ENCODE measurements at places on chromosomes 3 and 15. TPM values are rescaled to one million over a fixed set of nuclear protein-coding genes. Genes with fewer than 3 reads are reported as not detected.

LMAN1L gene
- not detected for total RNA-seq

KCNMB2 gene
- not detected for total RNA-seq

ECE2 gene
- not detected for total RNA-seq

DNA sequence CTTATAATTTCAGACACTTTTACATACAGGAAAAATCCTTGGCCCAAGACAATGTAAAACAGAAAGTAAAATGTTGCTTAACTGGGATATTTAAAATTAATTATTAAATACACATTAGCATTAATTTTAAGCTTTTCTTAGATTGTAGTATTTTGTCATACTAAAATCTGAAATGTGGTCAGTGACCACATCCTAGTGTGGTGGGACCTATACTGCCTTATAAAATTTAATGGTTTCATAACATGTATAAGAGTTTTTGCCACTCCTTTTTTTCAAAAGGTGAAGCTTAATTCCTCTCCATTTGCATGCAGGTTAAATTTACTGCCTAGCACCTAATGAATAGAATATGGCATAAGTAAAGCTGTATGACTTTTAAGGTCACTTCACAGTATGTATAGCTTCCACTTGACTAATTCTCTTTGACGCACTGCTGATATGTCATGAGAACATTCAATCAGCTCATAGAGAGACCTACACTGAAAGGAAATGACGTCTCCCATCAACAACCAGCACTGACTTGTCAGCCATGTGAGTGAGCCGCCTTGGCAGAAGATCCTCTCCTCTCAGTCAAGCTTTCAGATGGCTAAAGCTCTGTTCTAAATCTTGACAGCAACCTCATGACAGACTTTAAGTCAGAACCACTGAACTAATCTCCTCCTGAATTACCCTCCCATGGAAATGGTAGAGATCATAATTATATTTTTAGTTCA is 847.8 kb downstream of the SI start:
- no peaks in the 10 kb centered on the region for H3K36me3 ChIP-seq
- H3K27ac ChIP-seq, result no peak overlapping the region
- H3K4me1 ChIP-seq, result no peaks in the 10 kb centered on the region
- DNase-seq, result no peak
- H3K4me3 ChIP-seq, result no peak overlapping the region
- no peaks in the 10 kb centered on the region for H3K27me3 ChIP-seq

- no peaks in the 10 kb centered on the region for H3K36me3 ChIP-seq
- H3K4me3 ChIP-seq, result no peak overlapping the region
- no peaks in the 10 kb centered on the region for H3K27me3 ChIP-seq
- peaks cover 10% of the 10 kb centered on the region for H3K4me1 ChIP-seq
Observed at GRCh38 chr15:99980752-99981151, 247.5 kb upstream of the LYSMD4 start.

Measured in upper lobe of left lung (tissue), 6 donors.